CD14-positive monocyte (primary cell): ENCODE measurements at places on chromosomes 6 and 20.

DNA sequence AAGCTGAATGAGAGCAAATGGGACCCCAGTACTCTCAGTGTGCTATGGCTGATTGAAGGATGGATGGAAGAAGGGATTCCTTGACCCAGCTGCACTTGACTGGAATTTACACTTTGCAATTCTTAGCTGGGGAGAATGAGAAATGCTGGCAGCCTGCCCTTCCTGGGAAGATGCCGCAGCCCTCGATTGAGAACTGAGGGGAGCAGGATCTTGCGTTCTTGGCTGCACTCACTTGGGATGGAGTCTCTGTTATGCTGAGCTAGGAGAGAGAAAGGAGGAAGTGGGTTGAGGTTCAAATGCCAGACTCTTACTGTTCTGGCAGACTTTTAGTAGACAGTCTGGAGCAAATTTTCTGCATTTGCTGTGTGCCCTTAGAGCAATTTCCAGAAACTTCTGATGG is 221.2 kb downstream of the FNDC1 start:
- no peak for DNase-seq

DNA sequence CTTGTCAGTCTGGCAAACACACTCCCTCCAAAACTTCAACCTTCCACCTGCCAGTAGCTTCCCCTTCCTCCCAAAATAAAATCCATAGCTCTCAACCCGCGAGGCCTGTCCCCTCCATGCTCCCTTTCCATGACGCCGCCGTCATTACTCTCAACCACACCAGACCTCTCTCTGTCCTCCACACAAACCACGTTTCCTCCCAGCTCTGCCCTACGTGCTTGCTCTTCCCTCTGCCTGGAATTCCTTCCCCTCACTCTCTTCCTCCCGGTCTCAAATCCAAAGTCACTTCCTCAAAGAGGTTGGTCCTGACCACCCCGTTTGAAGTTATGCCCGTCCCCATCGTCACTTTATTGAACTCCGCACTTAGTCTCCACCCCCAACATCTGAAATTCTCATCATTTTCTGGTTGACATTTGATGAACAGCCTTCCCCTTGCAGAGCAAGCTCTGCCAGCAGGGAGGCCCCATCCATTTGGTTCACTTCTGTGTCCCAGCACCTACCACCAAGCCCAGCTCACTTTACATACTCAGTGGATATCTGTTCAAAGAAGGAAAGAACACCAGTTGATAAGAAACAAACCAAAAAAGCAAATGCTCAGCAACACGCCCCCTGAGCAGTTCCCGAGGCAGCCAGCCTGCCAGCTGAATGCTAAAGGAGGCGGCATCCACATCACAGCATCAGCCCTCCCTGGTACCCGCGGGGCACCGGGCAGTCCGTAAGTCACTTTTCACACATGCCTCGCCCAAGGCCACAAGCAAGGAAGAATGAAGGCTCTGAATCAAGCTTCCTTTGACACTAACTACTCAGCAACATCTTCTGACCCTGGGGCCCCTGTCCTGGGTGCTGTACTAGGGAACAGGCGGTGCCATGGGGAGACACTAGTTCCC is 125.0 kb downstream of the NFATC2 start:
- no peak for DNase-seq

DNA sequence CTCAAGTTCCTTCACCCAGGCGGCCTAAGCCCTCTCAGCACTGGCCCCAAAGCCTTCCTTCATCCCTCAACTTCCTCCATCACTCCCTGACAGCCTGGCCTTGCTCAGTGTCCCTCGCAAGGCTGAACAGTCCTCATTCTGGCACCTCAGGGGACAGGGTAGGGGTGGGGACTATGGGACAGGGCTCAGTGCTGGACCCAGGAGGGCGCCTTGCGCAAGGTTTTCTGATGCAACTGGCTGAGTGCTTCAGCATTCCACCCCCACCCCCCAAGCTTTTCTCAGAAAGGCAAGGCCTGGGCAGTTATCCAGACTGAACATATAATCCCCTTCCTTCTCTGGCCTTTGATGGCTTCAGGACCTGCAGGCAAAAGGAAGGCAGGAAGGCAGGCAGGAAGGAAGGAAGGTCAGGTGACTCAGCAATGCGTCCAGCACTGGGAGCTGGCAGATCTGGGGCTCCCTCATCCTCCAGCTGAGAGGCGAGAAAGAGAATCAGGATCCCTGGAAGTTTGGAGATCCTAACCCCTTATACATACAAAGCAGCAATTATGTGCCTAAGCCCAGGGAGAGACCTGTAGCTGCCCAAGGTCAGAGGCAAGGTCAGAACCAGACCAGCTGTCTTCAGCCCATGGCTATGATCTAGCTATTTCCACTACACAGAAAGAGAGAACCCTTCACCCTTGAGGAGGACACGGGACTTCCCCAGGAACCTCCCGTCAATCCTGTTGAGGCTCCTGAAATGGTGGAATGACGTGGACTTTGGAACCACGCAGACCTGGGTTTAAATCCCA is 8.6 kb upstream of the TRIB3 start:
- peak; percentile 91 for DNase-seq

DNA sequence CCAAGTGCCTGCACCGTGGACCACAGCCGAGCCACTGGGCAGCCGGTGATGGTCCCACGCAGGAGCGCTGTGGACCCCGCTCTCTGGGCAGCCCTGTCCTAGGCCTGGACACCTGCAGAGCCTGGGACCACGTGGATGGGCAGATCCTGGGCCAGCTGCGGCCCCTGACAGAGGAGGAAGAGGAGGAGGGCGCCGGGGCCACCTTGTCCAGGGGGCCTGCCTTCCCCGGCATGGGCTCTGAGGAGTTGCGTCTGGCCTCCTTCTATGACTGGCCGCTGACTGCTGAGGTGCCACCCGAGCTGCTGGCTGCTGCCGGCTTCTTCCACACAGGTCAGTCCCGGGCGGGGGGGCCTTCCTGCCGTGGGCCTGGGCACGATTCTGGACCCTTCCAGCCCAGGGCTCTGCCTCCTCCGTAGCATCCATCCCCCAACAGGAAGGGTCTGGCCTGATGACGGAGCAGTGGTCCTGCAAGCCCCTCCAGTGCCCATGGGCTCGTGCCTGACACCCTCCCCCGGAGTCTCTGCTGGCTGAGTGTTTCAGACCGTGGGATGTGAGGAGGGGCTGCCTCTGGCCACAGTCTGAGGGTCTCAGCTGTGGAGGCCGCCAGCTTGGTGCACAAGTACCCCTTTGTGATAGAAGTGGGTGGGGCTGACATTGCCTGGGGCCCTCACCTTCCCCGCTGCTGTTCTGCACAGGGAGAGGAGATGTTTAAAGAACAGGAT is 572 bp downstream of the BIRC7 start:
- DNase-seq, result no peak

- DNase-seq, result no peak
Observed at GRCh38 chr20:48448666-48449600, 378.9 kb downstream of the PREX1 start.

GRCh38 chr6:157539900-157540752 is 159.1 kb downstream of the ZDHHC14 start:
- no peak for DNase-seq

- DNase-seq, result no peak
Observed at GRCh38 chr6:33782561-33782960, 6.4 kb downstream of the LEMD2 start.

DNA sequence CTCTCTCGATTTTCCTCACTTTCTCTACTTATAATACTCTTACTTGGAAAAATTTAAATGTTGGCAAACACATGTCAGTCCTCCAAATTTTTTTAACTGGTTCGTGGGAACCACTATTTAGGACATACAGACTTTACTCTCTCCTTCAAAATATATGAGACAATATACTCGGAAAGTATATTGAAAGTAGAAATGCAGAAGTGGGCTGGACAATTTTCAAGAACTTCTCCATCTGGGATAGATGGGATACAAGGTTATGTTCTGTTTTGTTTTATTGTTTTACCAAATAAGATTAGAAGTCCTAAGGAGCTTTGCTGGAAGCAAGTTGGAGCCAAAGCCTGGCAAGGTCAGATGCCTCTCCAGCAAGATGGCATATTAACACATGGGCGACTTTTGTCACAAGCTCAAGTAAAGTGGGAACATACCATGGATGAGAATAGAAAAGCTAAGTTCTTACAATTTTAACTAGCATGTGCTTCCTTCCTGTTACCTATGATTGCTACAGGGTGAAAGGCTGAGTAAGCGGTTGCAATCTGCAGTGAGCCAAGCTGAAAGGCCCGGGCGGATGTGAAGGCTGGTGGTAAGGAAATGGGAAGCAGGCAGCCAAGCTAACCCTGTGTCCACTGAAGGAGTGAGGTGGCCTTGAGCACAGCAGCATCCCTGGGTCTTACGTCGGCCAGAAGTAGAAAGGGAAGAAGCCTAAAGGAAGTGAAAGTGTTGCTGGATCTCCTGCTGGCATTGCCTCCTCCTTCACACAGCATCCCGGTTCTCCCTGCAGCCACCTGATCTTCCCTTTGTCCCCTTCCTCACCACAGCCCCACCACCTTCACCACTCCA is 7.1 kb downstream of the MAP3K5 start:
- DNase-seq, result peak; percentile 95

DNA sequence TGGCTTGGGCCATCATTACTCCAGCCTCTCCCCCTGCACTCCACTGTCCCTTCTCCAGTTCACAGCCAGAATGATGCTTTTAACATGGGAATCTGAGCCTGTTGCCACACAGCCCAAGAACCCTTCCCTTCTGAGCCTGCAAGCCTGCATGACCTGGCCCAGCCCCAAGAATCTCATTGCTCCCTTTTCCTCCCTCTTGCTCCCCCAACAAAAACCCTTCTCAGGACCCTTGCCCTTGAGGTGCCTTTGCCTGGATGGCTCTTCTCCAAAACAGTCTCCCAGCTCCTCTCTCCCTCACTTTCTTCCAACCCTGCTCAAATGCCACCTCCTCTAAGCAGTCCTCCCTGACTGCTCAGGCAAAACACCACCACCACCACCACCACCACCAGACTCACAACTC is 157.2 kb downstream of the ANKRD60 start:
- DNase-seq, result no peak

- no peak for DNase-seq
Observed at GRCh38 chr20:11714886-11715285, 202.8 kb upstream of the BTBD3 start.

DNA sequence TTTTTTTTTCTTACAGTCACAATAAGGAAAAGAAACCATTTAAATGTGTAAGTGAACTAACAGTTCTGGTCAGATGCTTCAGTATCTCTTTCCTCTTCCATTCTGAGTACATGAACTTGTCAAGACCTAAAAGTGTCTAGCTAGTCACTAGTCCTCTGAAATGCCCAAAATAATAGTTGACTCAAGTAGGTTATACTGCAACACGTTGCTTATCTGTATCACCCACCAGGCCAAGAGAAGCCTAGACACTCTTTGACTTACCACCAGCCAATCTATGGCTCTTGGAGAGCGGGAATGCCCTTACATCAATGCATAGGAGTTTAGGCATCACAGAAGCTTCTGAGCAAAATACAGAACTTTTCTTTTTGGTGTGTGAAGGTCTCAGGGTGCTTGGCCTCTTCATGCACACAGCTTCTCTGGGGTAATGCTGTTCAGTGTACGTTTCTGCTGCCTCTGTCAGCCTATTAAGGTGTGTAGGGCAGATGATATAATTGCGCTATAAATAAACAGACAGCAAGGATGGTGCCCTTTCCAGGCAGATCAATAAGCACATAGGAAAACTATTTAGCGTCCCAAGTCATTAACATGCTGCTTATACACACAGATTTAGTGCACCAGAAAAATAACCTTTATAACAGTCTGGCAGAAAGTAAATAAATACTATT is 7.8 kb upstream of the GFOD1 start:
- DNase-seq, result no peak

- no peak for DNase-seq
Observed at GRCh38 chr20:61874421-61875068, 191.1 kb downstream of the TAF4 start.

DNA sequence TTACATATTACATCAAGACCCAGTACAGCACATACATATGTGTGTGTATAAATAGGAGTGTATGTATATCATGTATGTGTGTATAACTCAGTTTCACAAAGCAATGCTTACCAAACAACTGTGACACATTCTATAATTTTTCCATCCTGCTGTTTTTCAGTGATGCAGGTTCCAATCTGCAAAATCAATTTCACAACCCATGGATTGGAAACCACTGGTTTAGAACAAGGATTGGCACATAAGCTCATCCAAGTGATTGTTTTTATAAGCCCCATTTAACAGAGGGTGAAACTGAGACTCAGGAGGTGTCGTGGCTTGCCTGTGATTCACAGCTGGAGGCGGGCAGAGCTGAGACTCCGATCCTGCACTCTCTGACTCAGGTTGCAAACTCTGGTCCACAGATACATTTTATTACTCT is 158.2 kb downstream of the ZMYND8 start:
- no peak for DNase-seq

DNA sequence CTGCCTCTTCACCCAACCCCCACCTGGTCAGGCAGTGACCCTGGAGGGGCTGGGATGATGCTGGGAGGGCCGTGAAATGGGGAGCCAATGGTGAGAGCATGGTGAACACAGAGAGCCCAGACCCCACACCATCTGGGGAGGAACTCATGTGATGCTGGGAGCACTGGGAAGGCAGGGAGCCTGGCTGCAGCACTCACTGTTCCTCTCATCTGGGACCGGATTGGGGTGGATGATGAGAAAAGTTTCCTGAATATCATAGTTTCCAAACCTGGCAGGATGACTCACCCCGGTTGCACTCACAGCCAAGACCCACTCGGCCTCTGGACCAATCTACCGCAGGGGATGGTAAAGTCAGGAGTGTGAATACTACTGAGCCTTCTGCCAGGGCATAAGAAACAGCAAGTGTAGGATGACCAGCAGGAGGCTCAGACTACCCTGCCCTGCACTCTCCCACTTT is 21.8 kb downstream of the ULBP1 start:
- no peak for DNase-seq

GRCh38 chr6:163136681-163137397 is 277.7 kb upstream of the QKI start:
- DNase-seq, result no peak

DNA sequence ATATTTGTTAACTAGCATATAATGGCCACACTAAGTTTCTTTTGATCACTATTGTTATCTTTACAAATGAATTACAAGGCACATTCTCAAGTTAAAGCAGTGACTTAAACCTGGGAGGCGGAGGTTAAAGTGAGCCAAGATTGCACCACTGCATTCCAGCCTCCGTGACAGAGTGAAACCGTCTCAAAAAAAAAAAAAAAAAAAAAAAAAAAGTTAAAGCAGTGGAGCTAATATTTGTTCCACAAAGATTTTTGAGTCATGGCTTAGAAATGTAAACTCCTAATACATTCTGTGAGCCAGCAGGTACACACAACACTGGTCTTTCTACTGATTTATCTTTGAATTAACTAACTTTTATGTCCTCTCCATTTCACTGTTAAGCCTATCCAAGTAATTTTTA is 221.7 kb upstream of the HTR1E start:
- DNase-seq, result no peak

- no peak for DNase-seq
Observed at GRCh38 chr20:24911461-24911860, 37.6 kb upstream of the CST7 start.

DNA sequence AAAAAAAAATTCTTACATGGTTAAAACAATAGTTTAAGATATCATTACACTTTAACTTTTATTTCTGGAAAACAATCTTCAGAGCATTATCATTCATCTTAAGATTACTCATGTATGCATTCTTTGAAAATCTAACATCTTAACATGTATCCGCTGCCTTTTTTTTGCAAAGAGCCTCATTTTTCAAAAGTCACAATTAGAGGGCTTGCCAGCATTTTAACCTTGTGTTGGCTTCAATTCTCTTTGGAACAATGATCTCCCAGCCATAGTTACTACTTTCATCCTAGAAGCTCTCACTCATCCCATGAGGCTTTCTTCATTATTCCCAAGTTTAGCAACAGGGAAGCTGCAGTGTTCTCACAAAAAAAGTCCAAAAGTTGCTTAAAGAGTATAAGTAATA is 330.8 kb downstream of the BCKDHB start:
- DNase-seq, result no peak

- no peak for DNase-seq
Observed at GRCh38 chr6:138482816-138483215, 16.5 kb downstream of the NHSL1 start.

- no peak for DNase-seq
Observed at GRCh38 chr20:34163307-34163706, 51.3 kb upstream of the EIF2S2 start.
